ENCODE measurements at places on chromosomes 13 and 19.

GRCh38 chr13:45191874-45192273, 9.0 kb downstream of the KCTD4 start:
- DNase-seq, result no peak

DNA sequence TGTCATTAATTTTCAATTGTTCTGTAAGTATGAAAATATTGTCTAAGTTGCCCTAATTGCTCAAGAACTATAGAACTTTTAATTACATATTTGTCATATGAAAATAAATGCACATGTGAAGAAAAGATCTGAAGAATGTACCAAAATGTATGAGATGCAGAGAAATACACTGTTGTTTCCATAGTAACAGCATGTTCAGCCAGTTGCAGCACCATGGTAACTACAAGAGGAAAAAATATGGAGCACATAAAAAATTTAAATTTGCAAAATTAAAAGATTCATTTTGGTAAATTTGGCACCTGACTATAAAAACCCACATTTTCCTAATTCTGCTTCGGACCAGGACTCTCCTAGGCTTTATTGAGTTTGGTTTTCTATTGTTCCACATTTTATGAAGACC, 1170.0 kb upstream of the MIR17HG start:
- DNase-seq, result no peak

DNA sequence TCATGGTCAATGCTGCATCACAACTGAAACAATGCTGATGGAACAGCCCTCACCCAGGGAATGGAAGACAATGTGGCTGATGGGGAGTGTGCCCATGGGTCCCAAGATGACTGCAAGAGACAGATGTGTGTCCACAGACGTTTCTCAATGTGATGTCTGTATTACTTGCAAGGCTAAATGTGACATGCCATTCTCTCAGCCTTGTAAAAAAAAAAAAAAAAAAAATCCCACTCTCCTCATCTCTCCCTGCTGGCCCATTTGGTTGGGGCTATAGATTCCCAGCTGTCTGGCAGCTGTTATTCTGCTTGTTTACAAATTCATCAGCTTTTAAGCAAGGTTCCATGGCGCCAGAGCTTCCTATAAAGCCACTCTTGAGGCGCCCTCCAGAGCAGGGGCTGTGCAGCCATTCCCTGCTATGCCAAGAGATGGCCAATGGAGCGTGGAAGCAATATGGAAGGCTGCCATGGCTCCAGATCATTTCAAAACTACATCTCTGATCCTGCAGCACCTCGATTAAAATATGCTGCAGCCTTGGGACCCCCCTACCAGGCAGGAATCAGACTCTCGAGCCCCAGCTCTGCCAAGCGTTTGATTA, 294.8 kb downstream of the FOXO1 start:
- no peak for DNase-seq

DNA sequence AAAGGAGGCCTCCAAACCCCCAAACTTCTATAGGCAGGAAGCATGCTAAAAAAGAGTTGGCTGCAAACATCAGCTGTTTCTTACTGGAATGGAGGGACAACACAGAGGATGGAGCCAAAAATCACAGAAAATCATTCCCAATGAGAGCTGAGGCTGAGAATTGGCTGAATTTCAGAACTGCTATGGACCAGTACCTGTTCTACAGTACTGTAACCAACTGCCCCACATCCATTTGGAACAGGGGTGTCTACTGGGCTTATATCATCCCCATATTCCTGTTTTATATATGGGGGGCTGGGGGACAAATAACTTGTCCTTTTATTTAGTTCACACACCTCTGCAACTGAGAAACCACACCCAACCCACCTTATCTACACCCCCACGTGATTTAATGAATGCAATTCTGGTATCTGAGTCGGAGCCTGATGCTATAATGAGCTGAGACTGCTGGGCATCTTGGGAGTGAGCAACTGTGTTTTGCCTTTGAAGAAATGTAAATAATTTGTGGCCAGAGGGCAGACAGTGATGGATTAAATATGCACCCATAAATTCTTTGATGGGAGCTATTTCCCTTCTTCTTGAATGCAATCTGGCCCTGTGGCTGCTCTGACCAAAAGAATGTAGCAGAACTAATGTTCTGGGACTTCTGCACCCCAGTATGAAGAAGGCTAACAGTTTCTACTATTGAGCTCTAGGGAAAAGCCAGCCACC, 82.6 kb downstream of the TBC1D4 start:
- no peak for DNase-seq

- DNase-seq, result no peak
These were observed 5.9 kb downstream of the CD37 start for GRCh38 chr19:49340865-49341718.

GRCh38 chr19:17404621-17405249, 695 bp downstream of the BST2 start:
- no peak for DNase-seq

DNA sequence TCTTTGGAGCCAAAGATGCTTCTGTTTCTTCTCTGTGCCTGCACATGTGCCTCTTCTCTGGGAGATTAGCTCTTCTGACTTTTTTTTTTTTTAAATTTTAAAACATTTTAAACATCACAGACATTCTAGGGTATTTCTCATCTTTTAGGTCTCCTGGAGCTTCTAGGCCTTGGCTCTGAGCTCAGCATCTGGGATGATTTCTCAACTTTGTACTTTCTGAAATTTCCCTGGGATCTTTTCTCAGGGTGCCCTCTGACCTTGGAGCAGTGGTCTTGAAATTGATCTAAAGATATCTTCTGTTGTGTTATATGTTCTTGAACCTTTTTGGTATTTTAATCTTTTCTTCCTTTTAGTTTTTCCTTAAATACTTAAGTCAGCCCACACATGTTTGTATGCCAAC, 6.2 kb downstream of the WASF3 start:
- no peak for DNase-seq

- DNase-seq, result no peak
These were observed 4.0 kb downstream of the GRIN2D start for GRCh38 chr19:48397263-48398101.
